ENCODE measurements at places on chromosomes 7 and 10.

- DNase-seq = no peak
Measured at GRCh38 chr7:155493744-155494538, 36.0 kb downstream of the EN2 start.

DNA sequence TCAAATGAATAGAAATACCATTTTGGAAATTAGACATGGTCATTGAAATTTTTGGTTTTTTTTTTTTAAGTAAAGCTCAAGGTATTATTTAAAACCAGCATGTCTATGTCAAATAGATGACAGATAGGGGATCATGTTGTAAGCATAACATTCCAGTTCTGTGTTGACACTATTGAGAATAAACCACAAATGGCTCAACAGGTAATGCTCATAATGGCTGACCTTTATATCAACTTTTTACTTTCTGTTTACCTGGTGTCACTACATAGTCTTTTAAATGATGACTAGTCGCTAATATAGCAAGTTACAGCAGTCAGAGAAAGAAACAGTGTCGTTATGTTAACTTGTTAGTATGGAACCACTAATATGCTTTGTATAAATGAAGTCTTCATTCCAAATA is 616.0 kb downstream of the GATA3 start:
- no peak for DNase-seq

- DNase-seq = no peak
Measured at GRCh38 chr7:5237286-5237685, 45.5 kb upstream of the SLC29A4 start.

DNA sequence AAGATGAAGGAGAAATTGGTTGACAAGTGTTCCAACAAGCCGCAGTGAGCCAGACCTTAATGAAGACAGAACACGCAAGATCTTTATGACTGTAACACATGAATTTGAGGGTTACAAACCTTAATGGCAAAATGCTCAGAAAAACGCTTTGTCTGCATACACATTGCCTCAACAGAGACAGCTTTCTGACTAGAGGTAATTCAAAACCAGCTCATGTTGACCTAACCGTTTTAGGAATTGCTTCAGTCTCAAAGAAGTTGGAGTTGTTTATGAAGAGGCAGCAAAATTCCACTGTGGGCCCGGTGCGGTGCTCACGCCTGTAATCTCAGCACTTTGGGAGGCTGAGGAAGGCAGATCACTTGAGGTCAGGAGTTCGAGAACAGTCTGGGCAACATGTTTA is 2.2 kb upstream of the GTF2I start:
- DNase-seq = no peak

GRCh38 chr7:115701141-115701540 is 329.4 kb downstream of the TFEC start:
- no peak for DNase-seq

DNA sequence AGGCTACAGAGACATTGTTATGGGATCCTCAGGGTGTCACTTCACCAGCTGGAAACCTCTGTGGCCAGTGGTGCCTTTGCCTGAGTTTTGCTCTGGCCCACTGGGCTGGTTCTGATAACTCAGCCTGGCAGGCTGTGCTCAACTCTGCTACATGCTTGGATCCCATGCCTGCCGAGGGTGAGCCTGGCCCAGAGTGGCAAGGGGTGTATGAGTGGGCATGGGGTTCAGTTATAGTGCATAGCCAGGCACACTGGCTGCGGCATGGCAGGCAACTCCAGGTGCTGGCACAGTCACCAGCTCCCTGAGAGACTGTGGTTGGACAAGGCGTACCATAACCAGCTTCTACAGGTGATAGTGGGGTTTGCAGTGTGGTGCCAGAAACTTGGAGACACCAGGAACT is 107.0 kb upstream of the PCDH15 start:
- no peak for DNase-seq

GRCh38 chr7:4787947-4788626 is 12.7 kb downstream of the AP5Z1 start:
- no peak for DNase-seq

DNA sequence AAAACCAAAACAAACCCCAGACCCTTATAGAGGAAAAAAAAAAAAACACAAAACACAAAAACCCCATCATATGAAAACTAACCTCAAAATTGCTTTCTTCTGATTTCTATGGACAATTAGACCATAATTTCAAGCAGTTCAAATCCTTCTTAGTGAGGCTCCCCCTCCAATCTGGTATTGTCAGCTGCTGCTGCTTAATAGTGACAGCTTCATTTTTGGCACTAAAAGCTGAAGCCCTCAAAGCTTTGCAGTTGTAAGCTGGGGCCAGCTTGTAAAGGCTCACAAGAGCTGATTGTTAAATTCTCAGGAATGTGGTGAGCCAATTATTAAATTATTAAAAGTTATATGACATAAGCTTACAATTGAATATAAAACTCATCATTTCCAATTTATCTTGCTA is 21.9 kb downstream of the ATXN7L1 start:
- DNase-seq = no peak

GRCh38 chr7:8751557-8752231 is 318.3 kb downstream of the NXPH1 start:
- no peak for DNase-seq

DNA sequence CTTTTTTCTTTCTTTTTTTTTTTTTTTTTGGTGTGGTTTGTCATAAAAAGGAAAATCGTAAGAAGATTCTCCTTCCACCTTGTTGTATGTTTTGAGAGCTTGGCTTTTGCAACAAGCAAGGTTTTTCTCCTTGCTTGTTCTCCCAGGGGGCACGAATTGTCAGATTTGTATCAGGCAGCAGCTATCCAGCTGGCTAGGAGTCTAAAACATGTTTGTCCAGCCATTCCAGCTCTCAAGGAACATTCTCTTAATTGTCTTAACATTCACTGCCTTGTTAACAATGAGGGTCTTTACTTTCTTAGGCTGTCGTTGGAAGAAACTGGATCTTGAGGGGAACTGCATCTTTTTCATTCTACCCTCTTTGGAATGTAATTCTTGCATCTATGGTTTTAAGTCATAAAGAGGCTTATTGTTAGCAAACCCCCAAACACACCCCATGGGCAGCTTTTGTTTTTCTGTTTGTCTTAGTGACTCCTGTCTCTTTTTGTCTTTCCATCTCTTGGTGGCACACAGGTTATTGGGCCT is 14.6 kb downstream of the SHTN1 start:
- no peak for DNase-seq

DNA sequence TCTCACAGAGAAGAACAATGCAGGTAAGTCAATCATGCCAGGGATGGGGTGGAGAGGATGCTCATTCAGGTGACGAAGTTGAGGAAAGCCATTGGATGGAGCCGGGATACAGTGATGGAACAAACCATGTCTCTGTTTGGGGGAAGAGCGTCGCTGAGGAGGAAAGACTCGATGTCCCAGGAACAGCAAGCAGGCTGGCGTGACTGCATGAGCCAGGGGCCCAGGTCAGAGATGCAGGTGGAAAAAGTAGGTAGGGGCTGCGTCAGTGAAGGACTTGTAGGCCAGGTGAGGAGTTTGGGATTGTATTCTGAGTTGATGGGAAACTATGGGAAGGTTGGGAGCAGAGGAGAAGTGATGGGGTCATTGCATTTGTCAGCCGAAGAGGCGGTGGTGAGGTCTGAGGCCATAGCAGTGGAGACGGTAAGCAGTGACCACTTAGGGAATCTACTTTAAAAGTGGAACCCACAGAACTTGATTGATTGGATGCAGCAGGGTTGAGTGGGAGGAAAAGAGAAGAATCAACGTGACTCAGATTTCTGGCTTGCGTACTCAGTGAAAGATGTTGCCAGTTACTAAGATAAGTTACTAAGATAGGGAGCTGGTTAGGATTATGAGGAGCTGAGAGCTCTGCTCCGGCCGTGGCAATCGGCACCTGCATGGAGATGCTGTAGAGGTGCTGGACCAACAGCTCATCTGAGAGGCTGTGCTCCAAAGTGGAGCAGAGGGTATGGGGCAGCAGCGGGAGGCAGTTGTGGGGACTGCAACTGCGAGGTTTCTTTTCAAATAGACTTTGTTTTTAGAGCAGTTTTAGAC is 12.5 kb upstream of the IL2RA start:
- no peak for DNase-seq

DNA sequence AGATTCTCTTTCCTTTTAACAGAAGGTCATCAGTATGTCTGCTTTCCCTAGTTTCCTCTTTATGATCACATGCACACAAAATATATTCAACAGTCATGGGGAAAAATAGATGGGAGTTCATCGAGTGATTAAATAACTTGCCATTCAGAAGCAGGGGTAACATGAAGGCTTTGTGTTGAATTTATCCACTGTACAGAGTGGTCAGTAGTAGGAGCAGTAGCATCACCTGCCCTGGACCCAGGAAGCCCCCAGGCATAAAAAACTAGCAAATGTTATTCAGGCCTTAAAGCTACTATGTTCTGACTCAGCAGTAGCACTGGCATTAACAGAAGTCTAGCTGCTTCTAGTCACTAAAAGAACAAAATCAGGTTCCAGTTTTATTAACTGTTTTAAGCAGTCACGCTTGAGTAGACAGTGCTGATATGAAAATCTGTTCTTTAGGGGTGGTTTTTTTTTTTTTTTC is 31.4 kb upstream of the FAM133B start:
- DNase-seq = no peak

DNA sequence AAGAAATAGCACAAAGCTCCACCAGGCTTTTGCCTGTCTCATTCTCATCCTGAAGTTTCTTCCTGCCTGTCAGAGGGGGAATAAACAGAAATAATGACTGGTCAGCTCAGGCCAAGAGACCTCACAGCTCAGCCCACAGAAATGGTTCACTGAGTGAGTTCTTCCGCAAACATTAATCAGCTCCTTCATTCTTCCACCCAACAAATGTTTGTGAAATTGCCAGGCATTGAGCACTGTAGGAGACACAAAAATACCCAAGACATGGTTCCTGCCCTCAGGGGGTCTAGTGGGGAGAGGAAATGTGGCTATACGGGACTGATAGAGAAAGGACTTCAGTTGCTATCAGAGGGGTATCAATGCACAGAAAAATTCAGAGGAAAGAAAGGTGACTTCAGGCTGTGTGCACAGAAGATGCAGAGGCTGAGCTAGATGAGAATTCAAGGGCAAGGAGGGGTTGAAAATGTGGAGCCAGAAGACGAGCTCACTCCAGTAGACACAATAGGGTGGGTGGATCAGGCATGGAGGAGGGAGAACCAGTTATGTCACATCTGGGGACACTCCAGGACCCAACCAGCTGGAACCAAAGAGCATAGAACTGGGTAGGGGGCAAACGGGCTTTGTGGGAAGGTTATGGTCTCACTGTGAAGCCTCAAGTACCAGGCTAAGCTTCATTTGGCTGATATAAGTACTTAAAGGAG is 20.9 kb downstream of the MYOF start:
- DNase-seq = no peak

GRCh38 chr7:51229106-51229537 is 87.5 kb downstream of the COBL start:
- no peak for DNase-seq

GRCh38 chr10:15742836-15743235 is 23.1 kb upstream of the ITGA8 start:
- no peak for DNase-seq

GRCh38 chr10:15313843-15314242 is 57.2 kb downstream of the FAM171A1 start:
- no peak for DNase-seq

- no peak for DNase-seq
Measured at GRCh38 chr10:124222318-124222987, 129.1 kb upstream of the CHST15 start.

DNA sequence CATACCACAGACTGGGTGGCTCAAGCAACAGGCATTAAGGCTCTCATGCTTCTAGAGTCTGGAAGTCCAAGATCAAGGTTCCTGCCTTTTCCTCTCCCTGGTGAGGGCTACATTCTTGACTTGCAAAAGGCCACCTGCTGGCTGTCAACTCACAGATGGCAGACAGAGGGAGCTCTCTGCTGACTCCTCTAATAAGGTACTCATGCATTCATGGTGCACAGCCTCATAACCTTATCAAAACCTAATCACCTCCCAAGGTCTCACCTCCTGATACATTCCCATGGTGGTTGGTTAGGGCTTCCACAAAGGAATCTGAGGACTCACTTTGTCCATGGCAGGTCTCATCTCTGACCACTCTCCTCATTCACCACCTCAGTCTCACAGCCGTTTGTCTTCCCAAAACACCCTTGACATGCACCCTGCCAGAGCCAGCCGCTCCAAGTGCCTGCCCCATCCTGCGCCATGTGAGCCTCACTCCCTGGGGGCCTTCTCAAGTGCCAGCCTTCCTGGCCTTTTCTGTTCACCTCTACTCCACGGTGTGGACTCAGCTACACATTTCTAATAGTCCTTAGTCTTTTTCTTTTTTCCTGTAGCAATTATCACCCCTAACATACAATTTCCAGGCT is 400.3 kb upstream of the ADARB2 start:
- no peak for DNase-seq

Measured in stimulated activated CD8-positive, alpha-beta memory T cell treated with anti-CD3 and anti-CD28 coated beads, Interleukin-4, amount 100 ng/mL, for 4 hours (primary cell).